ENCODE measurements at places on chromosomes 5 and 9.
A peak's percentile ranks its signal among the peaks of the same experiment; 100 is the strongest.

- no peak overlapping the region for H3K4me3 ChIP-seq
- no peak overlapping the region for H3K27ac ChIP-seq
Observed at GRCh38 chr9:101840694-101841188, 102.3 kb upstream of the GRIN3A start.

DNA sequence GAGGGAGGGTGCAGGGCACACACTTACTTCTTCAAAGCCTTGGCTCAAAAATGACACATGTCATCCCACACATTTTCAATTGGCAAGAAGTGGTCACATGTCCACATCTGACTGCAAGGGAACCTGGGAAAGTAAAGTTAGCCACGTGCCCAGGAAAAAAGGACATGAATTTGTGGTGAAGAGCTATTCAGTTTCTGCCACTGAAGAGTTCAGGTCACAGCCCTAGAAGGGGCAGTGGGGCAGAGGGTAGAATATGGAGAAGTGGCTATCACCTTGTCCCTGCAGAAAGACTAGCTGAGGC, 1.9 kb upstream of the RGS14 start:
- H3K4me1 ChIP-seq: peaks cover under 1% of the 10 kb centered on the region
- H3K4me3 ChIP-seq: no peak overlapping the region
- DNase-seq: no peak
- H3K27me3 ChIP-seq: no peaks in the 10 kb centered on the region
- H3K27ac ChIP-seq: no peak overlapping the region
- no peaks in the 10 kb centered on the region for H3K36me3 ChIP-seq

GRCh38 chr5:108418197-108418596, 36.3 kb upstream of the FBXL17 start:
- no peak overlapping the region for H3K4me3 ChIP-seq
- no peaks in the 10 kb centered on the region for H3K4me1 ChIP-seq

DNA sequence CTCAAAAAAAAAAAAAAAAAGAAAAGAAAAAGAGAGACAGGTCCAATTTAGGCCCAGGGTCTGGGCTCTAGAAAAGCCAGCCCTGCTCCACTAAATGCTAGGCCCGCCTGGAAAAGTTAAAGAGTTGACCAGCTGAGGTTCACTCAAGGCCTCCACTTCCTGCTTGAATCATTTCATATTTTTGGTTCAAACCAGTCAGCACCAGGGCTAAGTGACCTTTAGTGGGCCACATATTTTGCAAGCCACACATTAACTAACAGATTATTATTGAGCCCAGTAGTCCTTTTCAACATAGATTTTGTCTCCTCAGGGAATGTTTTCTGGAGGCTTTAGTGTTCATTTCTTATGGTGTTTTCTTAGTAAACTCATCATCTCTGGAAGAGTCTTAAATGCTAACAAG, 156.6 kb downstream of the TLR4 start:
- no peak for DNase-seq
- peaks cover 3% of the 10 kb centered on the region for H3K4me1 ChIP-seq

DNA sequence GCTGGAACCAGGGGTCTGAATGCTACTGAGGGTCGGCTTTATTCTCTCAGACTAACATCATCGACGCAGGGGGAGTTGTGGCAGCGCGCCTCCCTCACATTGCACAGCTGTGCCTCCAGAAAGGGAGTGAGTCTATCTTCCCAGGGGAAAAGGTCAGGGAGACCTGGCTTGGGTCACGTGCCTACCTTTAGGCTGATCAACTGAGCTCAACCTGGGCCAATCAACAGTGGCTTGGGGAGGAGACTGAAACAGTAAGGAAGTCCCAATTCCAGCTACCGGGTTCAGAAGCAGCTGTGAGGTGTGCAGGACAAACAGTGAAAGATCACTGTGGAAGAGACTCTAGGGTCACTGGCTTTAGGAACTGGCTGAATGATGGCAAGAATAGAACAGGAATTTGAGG, 14.3 kb downstream of the SNX30 start:
- no peaks in the 10 kb centered on the region for H3K27me3 ChIP-seq
- DNase-seq: peak; percentile 76
- no peak overlapping the region for H3K27ac ChIP-seq
- H3K4me3 ChIP-seq: no peak overlapping the region

Data from H9 (cell line).